MM.1S (cell line): ENCODE measurements at places on chromosomes 16 and 17.
A peak's percentile ranks its signal among the peaks of the same experiment; 100 is the strongest.

DNA sequence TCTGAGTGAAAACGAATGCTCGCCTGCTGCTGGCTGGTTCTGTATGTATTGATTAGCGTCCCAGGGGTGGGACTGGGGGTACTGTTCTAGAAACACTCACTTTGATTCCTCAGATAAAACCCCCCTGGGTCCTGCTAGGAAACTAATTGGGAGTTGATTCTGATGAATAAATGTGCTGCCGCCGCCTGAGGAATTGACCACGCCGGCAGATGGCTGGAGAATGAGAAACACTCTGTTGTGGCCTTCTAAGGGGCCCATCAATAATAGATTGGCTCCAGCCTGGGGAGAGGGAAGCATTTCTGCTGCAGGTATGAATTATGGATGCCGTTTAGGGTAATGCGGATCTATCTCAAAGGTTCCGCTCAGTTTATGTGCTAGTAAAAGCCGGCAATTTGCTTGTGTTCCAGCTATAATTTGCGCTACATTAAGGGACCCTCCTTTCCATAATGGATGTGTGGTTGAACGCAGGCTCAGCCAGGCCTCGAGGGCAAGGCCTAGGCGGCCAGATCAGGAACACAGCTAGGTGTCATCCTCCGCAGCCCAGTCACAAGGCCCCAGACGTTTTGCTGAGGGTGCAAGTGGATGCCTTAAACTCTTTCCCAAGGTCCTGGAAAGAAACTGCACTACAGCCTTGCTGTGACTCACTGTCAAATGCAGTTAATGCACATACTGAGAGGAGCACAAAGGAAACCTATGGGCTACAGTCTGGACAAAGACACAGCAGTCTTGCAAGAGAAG is 132.2 kb upstream of the HS3ST2 start:
- no peak for DNase-seq

- DNase-seq = no peak
Observed at GRCh38 chr16:59864981-59865666, 1131.0 kb upstream of the GOT2 start.

GRCh38 chr16:87392821-87393679 is 914 bp downstream of the MAP1LC3B start:
- peak; percentile 19 for DNase-seq

DNA sequence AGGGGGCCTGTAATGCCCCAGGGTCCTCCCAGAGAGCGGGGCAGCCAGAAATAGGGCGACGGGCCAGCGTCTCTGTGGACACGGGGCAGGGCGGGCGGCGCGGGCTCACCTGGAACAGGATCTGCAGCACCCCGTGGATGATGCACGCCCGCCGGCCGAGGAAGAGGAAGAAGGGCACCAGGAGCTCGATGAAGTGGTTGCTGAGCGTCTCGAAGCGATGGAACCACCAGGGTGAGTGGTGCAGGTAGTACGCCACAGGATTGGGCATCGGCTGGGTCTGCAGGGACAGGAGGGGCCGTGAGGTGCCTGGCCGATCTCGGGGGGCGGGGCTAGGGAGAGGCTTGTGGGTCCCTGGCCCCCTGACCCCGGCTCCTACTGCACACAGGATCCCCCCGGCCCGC is 78.9 kb upstream of the GNG13 start:
- no peak for DNase-seq

DNA sequence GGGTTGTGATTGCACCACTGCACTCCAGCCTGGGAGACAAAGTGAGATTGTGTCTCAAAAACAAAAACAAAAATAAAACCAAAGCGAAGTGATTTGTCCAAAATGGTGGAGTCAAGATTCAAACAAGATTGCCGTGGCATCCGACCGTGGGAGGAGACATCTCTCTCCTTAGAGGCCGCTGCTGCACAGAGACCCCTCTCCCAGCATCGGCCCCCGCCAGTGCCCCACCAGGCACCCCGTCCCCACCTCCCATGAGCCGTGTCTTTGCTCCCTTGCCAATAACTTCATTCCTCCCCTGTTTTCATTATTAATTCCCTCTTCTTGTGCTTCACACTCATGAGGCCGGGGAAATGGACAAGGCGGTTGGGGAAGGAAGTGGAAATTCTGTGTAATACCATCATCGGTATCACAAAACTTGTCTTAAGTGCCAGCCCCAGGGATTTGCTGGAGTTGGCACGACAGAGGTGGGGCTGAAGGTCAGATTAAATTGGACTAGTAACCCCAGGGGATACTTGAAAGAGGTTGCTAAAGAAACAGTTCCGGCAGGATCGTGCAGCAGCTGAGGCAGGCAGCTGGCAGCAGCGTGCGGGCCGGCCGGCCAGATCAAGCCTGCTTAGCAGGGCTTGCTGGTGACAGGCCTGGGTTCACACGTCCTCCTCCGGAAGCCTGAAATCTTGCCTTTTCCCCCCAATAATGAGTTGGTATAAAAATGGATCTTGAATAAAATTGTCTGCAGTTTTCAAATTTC is 66.8 kb downstream of the RTN4RL1 start:
- no peak for DNase-seq

DNA sequence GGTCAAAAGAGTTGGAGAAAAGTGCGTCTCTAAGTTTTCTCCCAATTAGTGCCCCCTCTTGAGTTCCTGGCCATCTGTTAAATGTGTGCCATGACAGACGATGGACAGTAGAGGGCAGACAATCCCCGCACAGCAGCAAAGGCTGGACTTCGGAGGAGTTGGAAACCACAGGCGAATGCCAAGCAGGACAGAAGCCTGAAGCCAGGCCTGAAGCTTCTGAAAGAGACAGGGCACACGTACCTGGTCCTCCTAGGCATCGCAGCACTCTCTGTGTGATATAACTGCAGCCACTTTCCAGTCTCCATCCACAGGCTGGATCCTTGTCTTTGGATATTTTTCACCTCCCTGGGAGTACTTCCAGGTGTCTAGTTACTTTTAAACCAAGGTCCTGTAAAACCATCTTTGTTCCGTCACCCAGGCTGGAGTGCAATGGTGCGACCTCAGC is 14.5 kb downstream of the C17orf100 start:
- DNase-seq = peak; percentile 63

- no peak for DNase-seq
Observed at GRCh38 chr16:48949636-48950035, 332.0 kb downstream of the CBLN1 start.

GRCh38 chr17:65711671-65712276 is 150.3 kb upstream of the AXIN2 start:
- DNase-seq = peak; percentile 32

GRCh38 chr16:84314373-84314772 is 19.7 kb downstream of the WFDC1 start:
- no peak for DNase-seq

DNA sequence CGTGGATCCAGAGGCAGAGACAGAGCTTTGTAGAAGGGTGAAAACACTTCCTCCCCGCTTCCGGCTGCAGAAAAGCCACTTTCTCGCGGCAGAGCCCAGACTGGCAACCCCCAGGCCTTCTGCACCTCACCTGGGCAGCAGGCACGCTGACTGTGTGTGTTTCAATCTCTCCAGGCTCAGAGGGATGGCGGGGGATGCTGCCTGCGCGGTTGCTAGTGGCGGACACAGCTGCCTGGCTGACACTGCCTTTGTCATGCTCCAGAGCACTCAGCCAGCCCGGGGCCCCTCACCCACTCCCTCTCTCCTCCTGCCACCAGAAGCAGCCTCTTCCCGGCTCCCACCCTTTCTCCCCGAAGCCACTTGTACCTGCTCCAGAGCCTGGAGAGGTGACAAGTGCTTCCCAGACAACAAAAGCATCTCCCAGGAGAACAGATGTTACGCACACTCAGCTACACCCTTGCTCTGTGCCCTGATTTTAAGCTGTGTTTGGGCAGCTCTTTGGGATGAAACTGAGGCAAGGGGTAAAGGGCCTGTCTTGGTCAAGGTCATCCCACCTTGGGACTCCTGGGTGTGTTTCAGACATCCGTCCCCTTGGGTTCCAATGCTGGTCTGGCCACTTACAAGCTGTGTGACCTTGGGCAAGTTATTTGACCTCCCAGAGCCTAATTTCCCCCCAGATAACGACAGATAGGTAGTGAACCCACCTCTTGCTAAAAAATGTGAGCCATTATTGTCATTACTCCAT is 9.2 kb upstream of the GLIS2 start:
- peak; percentile 76 for DNase-seq

- DNase-seq = no peak
Observed at GRCh38 chr16:84569382-84569987, 48.4 kb downstream of the COTL1 start.

- DNase-seq = no peak
Observed at GRCh38 chr17:82804442-82805191, 35.2 kb downstream of the ZNF750 start.

- DNase-seq = peak; percentile 54
Observed at GRCh38 chr16:72203401-72203800, 31.4 kb upstream of the PMFBP1 start.

GRCh38 chr17:49572226-49572625 is 3.4 kb upstream of the NXPH3 start:
- no peak for DNase-seq

GRCh38 chr16:75632857-75633256 is 9.8 kb upstream of the ADAT1 start:
- DNase-seq = no peak

DNA sequence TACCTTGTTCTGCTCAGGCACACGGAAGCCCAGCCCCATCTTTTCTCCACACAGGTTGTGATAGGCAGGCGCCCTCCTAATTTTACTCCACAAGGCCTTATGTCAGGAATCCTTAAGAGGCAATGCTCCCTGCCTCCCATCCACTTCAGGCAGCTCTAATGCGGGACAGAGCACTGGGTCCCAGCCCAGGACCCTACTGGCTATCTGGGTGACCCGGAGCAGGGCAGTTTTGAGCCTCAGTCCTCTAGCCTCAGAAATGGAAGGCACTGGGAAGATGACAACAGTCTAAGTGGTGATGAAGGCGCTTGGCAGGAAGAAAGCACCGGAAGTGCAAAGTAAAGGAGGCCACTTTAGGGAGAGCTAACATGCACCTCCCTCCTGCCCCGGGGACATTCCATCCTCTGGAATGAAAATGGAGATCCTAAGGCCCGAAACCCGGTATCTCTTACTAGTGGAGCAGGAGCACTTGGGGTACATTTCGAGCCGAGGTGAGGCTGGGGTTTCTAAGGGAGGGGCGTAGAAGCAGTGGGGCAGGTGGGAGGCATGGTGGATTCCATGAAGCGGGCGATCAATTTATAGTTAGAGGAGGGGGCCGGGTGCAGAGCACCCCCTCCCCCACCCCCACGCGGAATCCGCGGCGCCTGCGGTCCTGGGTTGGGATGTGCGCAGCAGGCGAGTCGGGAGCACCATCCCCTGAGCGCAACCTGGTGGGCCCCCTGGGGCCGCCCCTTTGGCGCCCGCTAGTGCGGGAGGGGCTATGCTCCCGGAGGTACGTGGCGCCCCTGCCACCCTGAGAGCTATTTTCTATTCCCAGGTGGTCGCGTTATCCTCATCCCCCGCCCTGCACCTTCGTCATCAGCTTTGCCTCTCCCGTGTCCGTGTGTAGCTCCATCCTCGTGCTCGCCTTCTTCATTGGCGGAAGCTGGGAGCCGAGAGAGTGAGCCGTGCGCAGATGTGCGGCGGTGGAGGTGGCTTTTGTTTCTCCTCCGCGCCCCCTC is 4.9 kb downstream of the MT1F start:
- DNase-seq = no peak

DNA sequence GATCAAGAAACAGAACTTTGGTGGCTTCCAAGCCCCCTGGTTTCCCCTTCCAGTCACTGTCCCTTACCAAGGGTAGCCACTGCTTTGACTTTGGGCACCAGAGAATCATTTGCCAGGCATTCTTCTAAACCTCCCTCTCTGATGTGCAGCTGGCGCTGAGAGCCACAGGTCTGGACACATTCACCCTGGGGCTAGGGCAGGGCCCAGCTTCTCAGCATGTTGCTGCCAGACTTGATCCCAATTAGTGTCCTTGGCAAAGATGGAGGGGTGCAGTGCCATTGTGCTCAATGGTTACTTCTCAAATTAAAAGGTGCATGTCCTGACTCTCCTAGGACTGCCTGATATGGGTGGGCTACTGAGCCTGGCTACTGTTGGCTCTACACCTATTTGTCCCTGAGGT is 7.6 kb upstream of the SLC47A2 start:
- DNase-seq = no peak
